ENCODE measurements at places on chromosomes 5 and 9.

GRCh38 chr5:109825450-109825849, 135.7 kb downstream of the MAN2A1 start:
- DNase-seq, result no peak

DNA sequence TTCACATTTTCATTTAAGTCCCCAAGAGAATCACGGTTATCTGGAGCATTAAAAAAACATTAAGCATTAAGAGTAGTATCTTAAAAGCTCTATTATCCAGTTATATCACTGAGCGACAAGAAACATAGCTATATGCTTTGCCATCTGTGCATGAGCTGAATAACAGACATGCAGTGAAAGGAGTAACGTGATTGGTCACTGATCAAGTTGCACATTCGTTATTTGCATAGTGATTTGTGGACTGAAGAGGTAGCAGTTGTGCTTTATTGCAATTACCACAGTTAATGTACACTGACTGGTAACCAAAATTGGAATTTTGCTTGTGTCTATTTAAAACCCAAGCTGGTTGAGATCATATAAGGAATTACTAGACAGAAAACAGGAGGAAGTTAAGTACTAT, 107.4 kb downstream of the MCTP1 start:
- no peak for DNase-seq

DNA sequence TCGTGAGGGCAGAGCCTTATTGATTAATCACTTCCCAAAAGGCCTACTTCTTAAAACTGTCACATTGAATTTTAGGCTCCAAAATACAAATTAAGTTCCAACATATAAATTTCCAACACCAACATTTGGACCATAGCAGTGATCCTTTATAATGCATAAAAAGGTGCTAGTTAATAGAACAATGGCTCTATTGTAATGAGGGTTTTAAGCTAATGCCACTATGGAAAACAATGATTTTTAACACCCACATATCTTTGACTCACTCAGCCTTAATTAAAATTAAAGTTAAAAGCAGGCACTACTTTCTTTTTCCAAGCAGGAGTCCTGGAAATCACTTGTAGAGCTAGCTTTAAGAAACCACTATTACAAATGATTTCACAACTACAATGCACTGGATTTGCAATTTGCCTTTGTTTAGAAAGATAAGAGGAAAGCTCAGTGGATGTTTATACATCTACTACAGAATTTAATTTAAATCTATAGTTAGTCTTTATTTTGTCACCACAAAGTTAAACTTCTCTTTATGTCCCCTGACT, 41.8 kb downstream of the DPYSL3 start:
- DNase-seq, result no peak

DNA sequence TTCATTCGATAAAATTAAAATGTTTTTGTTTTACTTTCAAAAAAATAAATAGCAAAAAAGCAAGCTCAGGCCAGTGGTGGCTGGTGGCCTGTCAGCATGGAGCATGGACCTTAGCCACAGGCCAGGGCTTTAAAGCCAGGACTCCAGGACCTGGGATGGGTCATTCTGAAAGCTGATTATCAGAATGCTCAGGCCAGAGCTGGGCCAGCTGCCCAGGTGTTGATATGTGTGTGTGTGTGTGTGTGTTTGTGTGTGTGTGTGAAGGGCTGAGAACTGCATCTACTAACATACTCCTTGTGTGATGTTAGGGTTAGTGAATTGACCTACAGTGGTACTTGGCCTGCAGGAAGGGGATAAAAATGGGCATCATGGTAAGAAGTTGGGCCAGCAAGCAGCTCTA, 21.5 kb downstream of the PALM2AKAP2 start:
- no peak for DNase-seq

GRCh38 chr9:35664531-35665470, at the start of gene ARHGEF39:
ARHGEF39 (minus strand) TSS chr9:35665195; CDS start chr9:35665169, 26 bp downstream.
- DNase-seq, result no peak

DNA sequence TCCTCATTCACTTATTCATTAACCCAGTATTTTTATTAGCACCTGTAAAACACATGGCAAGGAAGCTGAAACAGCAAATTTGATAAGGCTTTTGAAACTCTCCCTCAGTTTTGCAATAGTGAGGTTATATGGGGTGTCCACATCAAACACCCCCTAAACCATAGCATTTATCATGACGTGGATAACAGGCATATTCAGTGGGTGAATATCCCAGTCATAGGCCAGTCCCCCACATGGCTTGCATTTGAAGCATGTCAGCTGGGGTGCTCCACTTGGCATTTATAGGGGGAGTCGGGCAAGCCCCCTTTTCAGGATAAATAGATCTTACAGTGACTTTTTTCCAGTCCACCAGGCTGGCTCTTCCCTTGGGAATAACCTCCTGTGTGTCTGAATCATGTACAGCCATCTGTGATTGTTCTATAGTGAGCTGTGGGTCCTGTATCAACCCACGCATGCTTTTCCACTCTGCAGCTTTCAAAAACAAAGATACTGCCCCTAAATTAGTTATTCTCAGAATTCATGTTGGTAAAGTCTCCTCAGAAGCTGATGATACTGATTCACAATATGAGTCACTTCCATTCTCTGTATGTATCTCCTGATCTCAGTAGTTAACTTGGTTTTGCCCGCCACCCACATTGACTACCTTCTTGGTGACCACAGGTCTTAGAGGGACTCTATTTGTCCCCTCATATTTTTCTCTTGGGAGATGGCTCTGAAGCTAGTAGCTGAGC, 84.4 kb upstream of the SPIN1 start:
- DNase-seq, result no peak

DNA sequence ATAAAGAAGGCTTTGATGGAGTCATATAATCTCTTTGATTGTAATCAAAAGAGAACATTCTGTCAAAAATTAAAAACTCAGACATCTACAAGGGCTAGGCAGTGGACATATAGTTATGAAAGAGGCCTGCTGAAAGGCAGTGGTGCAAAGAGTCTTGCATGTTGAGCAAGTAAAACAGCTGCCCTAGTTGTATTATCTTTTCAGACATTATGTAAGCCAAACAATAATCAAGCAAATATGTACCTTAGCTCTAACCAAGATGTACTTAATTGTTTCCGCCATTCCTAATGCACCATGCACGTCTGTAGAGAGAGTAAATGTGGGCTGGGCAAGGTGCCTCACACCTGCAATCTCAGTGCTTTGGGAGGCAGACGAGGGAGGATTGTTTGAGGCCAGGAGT, 14.3 kb downstream of the GAPT start:
- DNase-seq, result no peak

DNA sequence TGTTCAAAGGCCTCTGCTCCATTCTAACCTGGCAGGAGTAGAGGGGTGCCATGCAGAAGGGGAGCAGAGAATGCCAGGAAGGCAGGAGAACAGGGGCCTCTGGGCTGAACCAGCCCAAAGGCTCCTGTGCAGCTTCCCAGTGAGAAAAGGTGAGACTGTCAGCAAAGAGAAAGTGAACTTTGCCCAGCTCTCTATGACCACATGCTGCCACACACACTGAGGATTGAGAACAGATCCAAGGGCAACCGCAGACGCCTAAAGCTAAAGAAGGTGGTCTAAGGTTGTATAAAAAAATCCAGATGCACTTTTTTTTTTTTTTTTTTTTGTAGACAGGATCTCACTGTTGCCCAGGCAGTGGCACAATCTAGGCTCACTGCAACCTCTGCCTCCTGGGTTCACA, 51.4 kb downstream of the ALDH7A1 start:
- no peak for DNase-seq

DNA sequence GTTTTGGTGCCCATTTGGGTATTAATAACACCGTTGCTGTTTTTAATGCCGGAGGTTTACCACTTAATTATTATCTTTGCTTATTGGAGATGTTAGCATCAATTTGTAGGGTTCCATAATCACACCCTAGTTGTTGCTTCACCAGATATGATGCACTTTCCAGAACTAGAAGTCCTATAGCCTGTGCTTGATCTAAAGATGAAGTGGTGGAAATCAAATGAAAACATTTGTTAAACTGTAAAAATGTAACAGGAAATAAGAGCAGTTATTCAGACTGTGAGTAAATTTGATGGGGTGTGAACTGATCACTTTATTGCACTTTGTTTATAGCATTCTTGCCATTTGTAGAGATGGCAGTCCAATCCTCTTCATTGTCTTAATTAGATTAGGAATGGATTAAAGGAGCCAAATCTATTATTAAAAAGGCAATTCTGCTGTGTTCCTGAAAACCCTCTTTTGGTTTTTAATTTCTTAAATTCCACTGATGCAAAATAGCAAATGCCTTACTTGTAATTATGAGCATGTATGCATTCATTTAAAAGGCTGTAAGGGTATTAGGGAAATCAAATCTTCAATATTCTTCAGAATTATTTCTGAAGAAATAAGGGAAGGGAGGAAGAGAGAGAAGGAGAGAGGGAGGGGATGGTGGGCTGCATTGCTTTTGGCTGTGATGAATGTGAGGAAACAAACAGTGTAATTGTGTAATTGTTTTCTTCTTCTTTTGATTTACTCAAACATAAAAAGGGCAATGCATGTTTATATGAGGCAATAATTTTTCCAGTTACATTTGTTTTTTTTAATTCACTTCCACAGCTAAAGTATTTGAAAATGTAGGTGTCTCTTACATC, 675.2 kb upstream of the WWC1 start:
- DNase-seq, result no peak

DNA sequence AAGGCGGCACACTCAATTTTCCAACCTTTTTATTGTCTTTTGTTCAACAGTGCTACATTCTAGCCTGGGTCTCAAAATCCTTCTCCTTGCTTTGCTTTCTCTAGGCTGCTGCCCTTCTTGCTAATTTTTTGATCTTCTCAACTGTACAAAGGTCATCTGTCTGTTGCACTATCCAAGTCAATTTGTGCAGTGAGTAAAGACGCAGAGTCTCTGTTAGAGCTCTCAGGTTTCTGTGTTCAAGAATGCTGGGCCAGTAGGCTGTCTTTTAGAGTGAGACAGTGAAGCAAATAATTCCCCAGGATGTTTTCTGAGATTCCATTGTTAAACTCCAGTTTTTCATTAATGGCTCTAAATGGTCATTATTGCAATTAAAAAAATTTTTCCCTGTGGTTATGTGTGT, 255.7 kb upstream of the ACTBL2 start:
- no peak for DNase-seq

DNA sequence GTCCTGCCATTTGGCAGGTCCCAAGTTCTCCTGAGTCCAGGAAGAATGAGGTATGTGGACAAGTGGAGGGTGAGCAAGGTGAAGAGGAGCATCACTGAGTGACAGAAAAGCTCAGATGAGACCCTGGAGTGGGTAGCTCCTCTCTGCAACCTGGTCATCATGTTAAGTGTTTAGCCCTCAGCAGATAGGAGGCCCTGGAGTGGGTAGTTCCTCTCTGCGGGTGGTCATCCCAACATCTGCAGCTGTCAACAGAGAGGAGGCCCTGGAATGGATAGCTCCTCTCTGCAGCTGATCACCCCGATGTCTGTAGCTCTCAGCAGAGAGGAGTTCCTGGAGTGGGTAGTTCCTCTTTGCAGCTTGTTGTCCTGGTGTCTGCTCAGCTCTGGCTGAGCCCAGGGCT, 48.4 kb downstream of the NDUFAF2 start:
- DNase-seq, result no peak

DNA sequence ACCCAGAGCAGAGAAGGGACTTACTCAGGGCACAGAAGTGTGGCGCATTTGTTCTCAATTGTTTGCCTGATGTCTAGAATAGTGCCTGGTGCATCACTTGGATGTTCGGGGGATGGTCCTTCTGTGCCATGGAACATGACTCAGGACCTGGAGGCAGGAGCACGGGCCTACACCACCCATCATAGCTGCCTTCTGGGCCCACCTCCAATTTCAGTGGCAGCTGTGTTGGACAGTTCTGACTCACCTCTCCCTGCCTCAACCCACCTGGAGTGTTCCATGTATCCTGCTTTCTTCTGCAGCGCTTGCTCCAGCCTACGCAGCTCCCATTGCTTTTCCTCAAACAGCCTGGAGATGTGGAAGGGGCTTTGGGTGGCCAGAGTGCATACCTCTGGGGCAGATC, 12.5 kb upstream of the CXCL14 start:
- no peak for DNase-seq

- DNase-seq, result no peak
These were observed 205.1 kb downstream of the PCSK1 start for GRCh38 chr5:96227957-96228356.

- DNase-seq, result no peak
These were observed 226.5 kb downstream of the DOCK8 start for GRCh38 chr9:441126-441525.

- no peak for DNase-seq
These were observed 23.2 kb upstream of the C5orf63 start for GRCh38 chr5:127096328-127096993.

- no peak for DNase-seq
These were observed 19.8 kb upstream of the TXNDC8 start for GRCh38 chr9:110357505-110357904.

- no peak for DNase-seq
These were observed 99.6 kb downstream of the ASTN2 start for GRCh38 chr9:117315236-117315635.

DNA sequence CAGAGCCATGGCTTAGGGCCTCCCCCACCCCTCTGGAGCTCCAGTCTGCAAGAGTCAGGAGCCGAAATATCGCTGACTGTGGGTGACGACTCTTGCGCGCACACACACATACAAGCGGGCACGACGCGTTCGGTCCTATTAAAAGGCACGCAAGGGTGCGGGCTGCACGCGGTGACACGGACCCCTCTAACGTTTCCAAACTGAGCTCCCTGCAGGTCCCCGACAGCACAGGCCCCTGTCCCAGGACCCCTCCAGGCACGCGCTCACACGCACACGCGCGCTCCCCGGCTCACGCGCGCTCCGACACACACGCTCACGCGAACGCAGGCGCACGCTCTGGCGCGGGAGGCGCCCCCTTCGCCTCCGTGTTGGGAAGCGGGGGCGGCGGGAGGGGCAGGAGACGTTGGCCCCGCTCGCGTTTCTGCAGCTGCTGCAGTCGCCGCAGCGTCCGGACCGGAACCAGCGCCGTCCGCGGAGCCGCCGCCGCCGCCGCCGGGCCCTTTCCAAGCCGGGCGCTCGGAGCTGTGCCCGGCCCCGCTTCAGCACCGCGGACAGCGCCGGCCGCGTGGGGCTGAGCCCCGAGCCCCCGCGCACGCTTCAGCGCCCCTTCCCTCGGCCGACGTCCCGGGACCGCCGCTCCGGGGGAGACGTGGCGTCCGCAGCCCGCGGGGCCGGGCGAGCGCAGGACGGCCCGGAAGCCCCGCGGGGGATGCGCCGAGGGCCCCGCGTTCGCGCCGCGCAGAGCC, at the start of gene GRIN1:
GRIN1 (plus strand) TSS at position 433 of the 746 bp plus-strand sequence. CDS start 333 bp downstream, outside the sequence.
- DNase-seq, result no peak

DNA sequence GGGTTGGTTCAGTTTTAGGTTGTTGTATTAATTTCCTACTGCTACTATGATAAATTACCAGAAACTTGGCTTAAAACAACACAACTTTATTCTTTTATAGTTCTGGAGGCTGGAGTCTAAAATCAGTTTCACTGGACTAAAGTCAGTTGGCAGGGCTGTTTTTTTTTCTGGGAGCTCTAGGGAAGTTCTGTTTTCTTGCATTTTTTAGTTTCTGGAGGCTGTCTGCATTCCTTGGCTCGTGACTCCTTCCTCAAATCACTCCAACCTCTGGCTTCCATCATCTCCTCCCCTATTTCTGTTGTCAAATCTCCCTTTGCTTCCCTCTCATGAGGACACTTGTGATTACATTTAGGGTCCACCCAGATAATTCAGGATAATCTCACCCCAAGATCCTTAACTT, 51.3 kb upstream of the SUB1 start:
- no peak for DNase-seq
